ENCODE measurements at places on chromosomes 12 and 14. TPM values are rescaled to one million over a fixed set of nuclear protein-coding genes. Genes with fewer than 3 reads are reported as not detected.

Gene CYP27B1
- 2.3 TPM for polyA plus RNA-seq

Gene CBLN3
- polyA plus RNA-seq = 1.8 TPM

Gene KRT82
- not detected for polyA plus RNA-seq

- H3K27ac ChIP-seq = no peak overlapping the region
- H3K4me3 ChIP-seq = no peak overlapping the region
- peaks cover 28% of the 10 kb centered on the region for H3K27me3 ChIP-seq
- no peaks in the 10 kb centered on the region for H3K4me1 ChIP-seq
- no peaks in the 10 kb centered on the region for H3K36me3 ChIP-seq
Measured at GRCh38 chr14:22630486-22630885, 13.7 kb downstream of the OR6J1 start.

DNA sequence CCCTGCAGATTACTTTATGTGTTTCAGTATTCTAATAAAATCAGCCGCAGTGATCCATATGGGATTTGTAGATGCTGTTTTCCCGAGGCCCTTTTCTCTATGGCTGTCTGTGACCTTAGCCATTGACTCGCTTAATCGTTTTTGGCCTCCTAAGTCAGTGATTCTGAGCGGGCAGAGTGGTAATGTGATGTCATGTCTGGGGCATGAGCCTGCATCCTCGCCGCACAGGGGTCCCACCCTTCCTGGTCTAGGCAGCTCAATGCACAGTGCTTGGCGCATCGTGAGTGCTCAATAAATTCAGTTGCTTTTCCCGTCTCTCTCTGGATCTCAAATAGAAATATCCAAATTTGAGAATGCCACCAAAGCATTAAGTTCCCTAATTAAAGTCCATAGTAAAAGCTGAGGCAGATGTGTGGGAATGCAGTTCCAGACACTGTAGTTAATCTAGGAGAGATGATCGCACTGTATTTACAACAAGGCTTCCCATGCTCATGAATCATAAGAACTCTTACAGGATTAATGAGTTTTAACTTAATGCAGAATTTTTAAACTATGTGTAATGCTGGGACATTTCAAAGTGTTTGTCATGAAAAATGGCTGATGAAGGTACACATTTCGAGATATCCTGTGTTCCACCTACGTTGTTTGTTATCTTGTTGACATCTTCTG lies 29.3 kb downstream of the HMGA2 start:
- peaks cover 27% of the 10 kb centered on the region for H3K36me3 ChIP-seq
- no peaks in the 10 kb centered on the region for H3K27me3 ChIP-seq
- no peak for DNase-seq
- no peak overlapping the region for H3K4me3 ChIP-seq
- H3K27ac ChIP-seq = peak overlapping the region; percentile 95
- H3K4me1 ChIP-seq = peaks cover 68% of the 10 kb centered on the region

- DNase-seq = no peak
- H3K27me3 ChIP-seq = no peaks in the 10 kb centered on the region
- H3K4me3 ChIP-seq = no peak overlapping the region
- H3K36me3 ChIP-seq = no peaks in the 10 kb centered on the region
Measured at GRCh38 chr14:45949479-45949878, 696.5 kb upstream of the MIS18BP1 start.

DNA sequence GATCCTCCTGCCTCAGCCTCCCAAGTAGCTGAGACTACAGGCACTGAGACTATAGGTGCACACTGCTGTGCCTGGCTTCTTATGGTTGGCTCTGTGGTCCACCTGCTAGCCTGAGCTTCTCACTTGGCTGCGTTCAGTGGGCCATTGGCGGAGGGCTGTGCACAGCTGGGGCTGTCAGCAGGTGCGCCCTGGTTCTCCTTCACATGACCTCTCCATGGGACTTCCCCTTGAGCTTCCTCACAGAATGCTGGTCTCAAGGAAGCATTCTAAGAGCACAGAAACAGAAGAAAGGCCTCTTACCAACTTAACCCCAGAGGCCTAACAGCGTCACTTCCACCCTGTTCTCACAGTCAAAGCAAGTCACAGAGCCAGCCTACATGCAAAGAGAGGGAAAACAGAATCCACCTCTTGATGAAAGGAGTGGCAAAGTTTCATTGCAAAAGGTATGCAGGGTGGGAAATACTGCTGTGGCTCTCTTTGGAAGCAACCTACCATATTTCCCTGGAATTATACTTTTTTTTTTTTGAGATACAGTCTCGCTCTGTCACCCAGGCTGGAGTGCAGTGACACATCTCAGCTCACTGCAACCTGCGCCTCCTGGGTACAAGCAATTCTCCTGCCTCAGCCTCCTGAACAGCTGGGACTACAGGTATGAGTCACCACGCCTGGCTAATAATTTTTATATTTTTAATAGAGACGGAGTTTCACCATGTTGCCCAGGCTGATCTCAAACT lies 9.3 kb downstream of the RILPL2 start:
- H3K27me3 ChIP-seq = no peaks in the 10 kb centered on the region
- H3K27ac ChIP-seq = no peak overlapping the region
- DNase-seq = no peak
- no peak overlapping the region for H3K4me3 ChIP-seq
- H3K4me1 ChIP-seq = no peaks in the 10 kb centered on the region

DNA sequence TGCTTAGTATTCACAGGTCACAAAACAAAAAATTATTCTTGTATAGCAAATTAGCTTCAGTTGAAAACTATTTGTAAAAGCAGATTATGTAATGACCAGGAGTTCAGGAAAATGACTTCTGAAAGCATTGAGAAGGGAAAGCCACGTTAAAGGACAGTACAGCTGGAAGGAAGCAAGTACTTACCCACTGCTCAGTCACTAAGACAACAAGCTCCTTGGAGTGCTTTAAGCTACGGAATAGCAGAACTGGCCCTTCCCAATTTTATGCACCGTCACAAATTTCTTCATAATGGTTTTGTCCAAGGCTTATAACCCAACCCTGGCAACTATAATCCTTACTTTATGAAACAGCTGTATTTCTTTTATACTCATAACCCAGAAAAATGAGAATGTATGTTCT lies 13.0 kb upstream of the SNAPC1 start:
- no peak for DNase-seq
- no peaks in the 10 kb centered on the region for H3K4me1 ChIP-seq
- peaks cover 67% of the 10 kb centered on the region for H3K36me3 ChIP-seq
- H3K4me3 ChIP-seq = no peak overlapping the region
- no peaks in the 10 kb centered on the region for H3K27me3 ChIP-seq
